ENCODE measurements at places on chromosomes 2 and 18.

DNA sequence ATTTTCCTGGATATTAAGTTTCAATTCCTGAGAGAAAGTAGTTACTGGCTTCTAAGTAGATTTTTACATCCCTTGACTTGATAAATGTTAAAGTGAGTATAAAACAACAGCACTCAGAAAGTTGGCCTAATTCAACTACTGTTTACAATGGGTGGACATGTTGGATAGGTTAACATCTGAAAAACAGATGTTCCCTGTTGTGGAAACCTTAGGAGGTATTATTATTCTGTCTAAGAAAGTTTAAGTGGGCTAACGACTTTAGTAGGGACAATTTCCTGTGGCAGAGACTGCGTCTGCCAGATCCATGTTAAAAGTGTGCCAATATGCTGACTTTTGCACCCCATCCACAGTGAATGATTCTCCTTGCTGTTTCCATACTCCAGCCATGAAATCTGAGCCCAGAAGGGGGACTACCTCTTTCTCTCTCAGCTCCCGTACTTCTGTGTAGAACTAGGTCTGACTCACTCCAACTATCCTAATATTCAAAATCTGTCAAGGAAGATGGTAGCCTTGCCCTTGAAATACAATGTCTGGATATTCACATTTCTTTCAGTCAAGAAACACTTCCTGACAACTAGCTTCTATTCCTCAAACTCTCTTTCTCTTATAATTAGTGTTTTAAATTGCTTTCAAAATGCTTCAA is 327.5 kb upstream of the HNRNPA3 start:
- DNase-seq = no peak

- DNase-seq = no peak
Observed at GRCh38 chr18:44637210-44638033, 43.3 kb upstream of the SETBP1 start.

GRCh38 chr2:108228006-108228405 is 11.8 kb upstream of the SULT1C3 start:
- no peak for DNase-seq

GRCh38 chr2:26757873-26758789 is 6.0 kb upstream of the SLC35F6 start:
- no peak for DNase-seq

- DNase-seq = no peak
Observed at GRCh38 chr2:177689623-177690022, 297.1 kb downstream of the AGPS start.

- DNase-seq = no peak
Observed at GRCh38 chr18:42533009-42533575, 578.1 kb downstream of the PIK3C3 start.

- DNase-seq = no peak
Observed at GRCh38 chr2:168666339-168666738, 136.1 kb upstream of the NOSTRIN start.

DNA sequence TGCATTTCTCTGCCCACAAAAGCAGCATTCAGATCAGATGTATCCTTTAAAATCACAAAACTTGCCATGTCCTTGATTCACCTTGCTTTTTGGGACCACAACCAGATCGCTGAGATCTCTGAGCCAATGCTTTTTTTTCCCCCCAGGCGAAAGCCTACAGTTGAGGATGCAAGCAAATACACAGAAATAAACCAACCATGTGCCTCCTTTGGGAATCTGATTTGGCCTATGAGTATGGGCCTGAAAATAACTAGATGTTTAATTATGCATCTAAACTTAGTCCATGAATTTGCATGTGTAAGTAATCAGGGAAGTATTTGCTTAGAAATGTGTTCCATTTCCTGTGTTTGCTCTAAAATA is 49.7 kb upstream of the CDC42EP3 start:
- DNase-seq = no peak

GRCh38 chr2:100647709-100648108 is 84.9 kb downstream of the PDCL3 start:
- DNase-seq = no peak

DNA sequence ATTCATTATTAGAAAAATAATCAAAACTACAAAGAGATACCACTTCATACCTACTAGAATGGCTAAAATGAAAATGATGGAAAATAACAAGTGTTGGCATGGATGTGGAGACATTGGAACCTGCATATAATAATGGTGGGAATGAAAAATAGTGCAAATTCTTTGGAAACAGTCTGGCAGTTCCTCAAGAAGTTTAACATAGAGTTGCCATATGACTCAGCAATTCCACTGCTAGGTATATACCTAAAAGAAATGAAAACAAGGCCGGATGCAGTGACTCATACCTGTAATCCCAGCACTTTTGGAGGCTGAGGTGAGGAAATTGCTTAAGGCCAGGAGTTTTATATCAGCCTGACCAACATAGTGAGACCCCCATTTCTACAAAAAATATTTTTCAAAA is 41.6 kb upstream of the ACYP2 start:
- DNase-seq = no peak

DNA sequence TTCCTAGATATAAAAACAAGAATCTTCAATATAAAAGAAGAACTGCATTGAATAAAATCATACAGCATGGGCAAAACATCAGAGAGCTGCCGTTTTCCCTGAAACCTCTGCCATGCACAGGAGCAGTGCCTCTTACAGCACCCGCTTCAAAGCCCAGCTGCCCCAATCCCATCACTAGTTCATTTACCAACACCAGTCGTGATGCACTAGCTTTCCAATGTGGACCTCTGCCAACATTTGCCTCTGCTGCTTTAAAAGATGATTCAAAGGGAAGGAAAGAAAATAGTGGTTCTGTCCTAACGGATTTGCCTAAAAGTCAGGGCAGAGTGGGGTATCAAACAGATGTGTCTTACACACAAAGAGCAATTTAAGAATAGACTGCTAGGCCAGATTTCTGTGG is 43.4 kb upstream of the AP1S3 start:
- no peak for DNase-seq

- DNase-seq = no peak
Observed at GRCh38 chr2:67528320-67528719, 131.2 kb downstream of the ETAA1 start.

- no peak for DNase-seq
Observed at GRCh38 chr2:160647967-160648685, 154.5 kb upstream of the RBMS1 start.

DNA sequence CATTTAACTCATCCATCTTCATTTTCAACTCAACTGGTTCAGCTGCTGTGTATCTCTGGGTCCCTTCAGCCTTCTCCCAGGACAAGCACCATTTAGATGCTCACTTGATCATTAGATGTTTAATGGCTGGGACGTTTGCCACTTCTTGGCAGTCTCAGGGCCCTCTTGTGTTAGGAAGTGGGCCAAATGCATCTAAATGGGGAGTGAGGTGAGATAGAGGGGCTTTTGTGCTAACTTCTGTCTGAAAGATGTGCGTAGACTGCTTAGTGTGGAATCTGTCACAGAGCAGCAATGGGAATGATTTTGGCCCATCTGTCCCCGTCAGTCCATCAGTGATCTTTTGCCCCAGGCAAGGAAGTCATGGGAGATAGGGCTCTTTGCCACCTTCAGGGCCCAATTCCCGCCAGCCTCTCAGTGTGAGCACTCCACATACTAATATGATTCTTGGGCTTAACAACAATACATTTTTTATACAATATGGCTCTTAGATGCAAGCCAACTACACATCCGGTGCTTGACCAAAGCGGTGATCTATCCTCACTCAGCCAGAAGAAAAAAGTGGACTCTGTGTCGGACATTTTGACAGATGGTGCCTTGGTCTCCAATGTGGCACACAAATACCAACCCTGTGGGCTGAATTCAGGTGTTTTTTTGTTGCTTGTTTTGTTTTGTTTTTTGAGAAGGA is 95.7 kb upstream of the EPC2 start:
- no peak for DNase-seq

- DNase-seq = no peak
Observed at GRCh38 chr2:66573416-66573815, 138.5 kb downstream of the MEIS1 start.

GRCh38 chr2:75065402-75066008 is 107.1 kb downstream of the POLE4 start:
- DNase-seq = no peak

GRCh38 chr18:21191596-21192307 is 50.3 kb upstream of the GREB1L start:
- no peak for DNase-seq

DNA sequence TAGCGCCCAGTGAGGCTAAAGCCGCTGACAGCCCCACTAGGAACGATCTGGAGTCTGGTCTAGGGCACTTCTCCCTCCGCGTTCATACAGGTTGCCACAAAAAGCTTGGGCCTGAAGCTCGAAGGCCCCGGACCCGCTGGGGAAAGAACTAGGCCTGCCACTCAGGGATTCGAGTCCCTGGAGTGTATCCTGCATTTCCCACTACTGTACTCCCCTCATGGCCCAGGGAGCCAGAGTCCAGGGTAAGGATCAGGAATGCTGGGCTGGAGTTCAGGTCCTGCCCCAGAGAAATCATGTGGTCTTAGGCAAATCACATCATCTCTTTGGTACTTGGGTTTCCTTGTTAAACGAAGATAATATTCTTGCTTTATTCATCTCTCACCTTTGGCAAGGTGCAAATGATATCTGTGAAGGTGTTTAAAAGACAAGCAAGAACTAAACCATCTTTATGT is 1.4 kb upstream of the ZFP36L2 start:
- no peak for DNase-seq

DNA sequence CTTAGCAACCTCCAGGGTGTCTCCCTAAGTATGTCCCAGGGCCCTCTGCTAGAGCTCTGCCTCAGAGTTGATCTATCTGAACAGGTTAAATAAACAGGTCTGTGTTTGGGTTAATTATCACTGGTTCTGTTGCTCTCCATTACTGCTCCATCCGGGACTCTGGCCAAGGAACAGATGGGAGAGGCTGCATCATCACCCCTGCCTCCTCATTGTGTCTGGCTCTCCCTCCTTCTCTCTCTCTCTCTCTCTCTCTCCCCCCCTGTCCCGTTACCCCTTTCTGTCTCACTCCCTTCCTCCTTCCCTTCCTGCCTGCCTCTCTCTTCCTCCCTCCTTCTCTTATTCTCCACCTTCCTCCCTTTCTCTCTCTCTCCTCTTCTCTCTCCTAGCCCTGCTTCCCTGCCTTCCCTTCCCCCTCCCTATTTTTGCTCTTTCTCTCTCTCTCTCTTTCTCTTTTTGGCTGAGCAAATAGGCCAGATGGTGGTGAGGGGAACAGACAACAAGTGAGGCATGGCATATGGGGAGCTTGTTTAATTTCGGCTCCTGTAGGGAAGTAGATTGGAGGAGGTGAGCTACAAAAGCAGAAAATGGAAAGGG is 62.1 kb downstream of the SETBP1 start:
- DNase-seq = no peak

GRCh38 chr2:203913947-203914346 is 22.6 kb upstream of the ICOS start:
- no peak for DNase-seq

- peak; percentile 86 for DNase-seq
Observed at GRCh38 chr2:113173542-113174375, at the start of gene PSD4. Gene PSD4 (plus strand): TSS chr2:113173971. CDS start chr2:113182457, 8,486 bp downstream.
